ENCODE measurements at places on chromosomes 6 and 20. TPM values are rescaled to one million over a fixed set of nuclear protein-coding genes. Genes with fewer than 3 reads are reported as not detected.
A peak's percentile ranks its signal among the peaks of the same experiment; 100 is the strongest.

The PACRG gene
- polyA plus RNA-seq, result not detected

The HLA-DPA1 gene
- polyA plus RNA-seq, result not detected

The VGLL2 gene
- polyA plus RNA-seq, result not detected

The OR2B6 gene
- 0.18 TPM for polyA plus RNA-seq

The TMEM14C gene
- 152 TPM for polyA plus RNA-seq

The VSX1 gene
- 1.2 TPM for polyA plus RNA-seq

DNA sequence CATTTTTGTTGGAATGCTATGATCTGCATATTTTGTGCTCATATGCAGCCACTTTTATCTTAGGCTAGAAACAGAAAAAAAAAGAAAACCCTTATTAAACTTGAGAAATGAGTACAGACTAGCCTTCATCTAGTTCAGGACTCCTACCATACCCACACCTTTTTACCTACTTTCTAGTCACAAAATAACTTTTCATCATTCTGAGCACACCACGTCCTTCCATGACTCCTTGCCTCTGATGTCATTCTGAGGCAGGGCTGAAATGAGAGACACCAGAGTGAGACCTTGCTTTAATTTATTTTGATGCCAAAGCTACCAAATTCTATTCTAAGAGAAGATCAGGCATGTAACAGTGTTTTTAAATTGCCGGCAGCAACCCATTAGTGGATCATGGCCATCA lies 38.8 kb downstream of the SNX3 start:
- DNase-seq, result no peak

- no peak for DNase-seq
Measured at GRCh38 chr6:36697481-36697903, at the start of gene RAB44. RAB44 (plus strand) TSS chr6:36697826; CDS start chr6:36704236, 6,410 bp downstream.

DNA sequence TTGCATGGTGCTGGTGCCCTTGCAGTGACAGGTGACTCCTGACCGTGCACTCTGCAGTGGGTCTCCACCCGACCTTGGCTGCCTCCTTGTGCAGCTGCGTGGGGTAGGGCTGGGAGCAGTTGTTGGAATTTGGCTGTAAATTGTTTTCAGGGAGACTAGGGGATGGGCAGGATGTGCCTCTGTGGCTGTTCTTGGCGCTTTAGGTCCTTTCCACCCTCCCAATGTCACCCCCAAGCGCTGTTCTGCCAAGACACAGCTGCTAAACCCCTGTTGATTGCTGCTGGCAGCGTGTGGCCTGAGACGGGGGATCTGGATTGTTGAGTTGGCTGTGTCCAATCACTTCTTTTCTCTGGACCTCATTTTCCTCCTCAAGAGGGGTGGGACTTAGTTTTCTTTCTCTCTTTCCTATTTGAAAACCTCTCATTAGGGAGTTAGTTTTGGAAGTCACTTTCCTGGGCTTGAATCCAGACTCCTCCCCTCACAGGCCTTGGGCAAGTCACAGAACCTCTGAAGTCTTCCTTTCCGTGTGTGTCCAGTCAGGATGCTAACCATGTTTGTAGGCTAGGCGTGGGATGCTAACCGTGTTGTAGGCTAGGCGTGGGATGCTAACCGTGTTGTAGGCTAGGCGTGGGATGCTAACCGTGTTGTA lies 8.5 kb downstream of the IGF2R start:
- DNase-seq, result no peak

DNA sequence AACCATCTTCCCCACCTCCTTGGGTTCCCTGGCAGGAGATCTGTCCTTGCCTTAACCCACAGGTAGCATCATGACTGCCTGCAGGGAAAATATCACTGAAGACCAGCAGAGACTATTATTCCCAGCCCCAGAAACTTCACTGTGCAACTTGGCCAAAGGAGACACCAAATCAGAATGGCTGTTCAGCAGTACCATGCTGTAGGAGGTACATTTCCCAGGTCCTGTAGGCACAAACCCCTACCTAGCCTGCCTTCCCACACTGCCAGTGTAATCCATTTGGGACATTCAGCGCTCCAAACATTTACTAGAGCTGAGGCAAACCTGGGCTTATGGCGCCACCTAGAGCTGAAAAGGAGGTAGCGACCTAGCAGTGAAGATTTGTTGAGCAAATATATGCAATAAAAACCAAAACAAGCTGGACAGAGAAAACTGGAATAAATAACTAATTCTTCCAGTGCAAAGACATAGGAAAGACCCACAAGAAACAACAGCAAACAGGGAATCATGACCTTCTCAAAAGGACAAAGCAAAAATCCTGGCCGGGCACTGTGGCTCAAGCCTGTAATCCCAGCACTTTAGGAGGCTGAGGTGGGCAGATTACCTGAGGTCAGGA lies 60.3 kb downstream of the VTA1 start:
- DNase-seq, result peak; percentile 49

- peak; percentile 82 for DNase-seq
Measured at GRCh38 chr20:46562373-46563169, 12.1 kb upstream of the OCSTAMP start.

DNA sequence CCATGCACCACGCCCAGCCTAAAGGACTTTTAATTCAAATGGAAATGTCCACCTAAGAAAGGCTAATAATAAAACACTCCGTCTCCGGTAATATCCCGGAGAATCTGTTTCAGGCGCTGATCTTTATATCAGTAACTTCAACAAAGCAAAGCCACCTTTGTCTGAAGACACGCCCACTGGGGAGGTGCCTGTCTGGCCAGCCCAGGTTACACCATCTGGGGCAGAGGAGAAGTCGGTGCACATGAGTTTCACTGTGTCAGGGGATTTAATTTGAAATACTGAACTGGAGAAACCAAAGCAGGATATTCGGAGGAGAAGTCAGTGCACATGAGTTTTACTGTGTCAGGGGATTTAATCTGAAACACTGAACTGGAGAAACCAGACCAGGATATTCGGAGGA lies 9.4 kb downstream of the SERPINB6 start:
- no peak for DNase-seq

DNA sequence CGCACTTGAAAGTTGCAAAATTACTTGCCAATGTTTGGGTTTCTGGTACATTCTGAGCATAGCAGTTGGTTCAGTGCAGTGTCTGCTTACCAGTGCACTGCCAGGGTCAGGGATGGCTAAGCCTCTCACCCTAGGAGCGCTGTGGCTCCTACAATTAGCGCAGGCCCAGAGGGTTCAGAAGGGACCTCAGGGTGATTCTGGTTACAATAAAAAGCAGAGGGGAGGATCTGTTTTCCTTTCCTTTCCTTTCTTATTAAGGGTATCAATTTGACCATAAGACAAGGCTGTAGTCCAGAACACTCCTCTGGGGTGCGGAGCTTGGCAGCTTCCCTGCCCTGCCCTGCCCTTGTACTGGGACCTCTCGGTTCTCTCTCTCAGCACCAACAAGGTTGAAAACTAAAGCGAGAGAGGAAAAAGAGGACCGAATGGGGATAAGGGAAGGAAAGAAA lies 2.6 kb downstream of the MAFB start:
- DNase-seq, result no peak

DNA sequence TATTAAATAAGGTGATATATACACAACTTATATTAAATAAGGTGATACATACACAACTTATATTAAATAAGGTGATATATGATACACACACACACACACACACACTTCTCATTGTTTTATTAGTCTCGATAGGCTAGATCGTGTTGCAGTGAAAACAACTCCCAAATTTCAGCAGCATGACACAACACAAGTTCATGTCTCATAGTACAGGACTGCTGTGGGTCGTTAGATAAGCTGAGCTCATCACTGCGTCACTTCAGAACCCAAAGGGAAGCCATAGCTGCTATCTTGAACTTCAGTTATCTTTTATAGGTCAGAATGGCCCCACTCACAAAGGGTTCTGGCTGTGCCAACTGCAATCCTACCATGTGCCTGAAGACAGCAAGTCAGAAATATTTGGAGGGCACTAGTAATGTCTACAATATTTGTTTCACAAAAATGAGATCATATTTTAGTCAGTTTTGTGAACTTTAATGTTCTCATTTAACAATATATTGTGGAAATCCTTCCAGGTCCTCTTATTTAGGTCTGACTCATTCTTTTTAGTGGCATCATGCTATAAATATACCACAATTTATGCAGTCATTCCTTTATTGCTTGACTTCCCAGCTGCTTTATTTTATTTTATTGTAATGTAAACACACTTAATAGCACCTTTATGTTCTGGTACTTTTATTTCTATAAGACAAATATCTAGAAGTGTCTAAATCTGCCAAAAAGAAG lies 290.2 kb downstream of the PHACTR1 start:
- no peak for DNase-seq

- no peak for DNase-seq
Measured at GRCh38 chr6:23415819-23416427, 710.1 kb upstream of the NRSN1 start.

GRCh38 chr6:51025082-51025777 lies 206.6 kb downstream of the TFAP2B start:
- no peak for DNase-seq

DNA sequence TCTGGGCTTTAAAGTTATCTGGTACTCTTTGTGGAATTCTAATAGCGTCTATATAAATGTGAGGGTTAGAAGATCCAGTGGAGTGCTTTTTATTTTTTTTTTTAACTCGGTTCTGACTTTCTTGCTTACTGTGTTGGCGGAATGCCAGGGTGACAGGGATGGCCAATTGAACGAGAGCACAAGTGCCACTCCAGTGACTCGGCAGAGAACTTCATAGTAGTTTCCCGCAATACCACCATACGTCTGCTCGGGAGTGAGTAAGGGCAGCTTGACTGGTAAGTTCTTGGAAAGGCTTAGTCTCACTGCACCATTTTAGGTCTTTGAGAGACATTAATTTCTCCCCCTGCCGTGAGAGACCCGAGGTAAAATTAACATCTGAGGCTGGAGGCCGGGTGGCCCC lies 49.4 kb upstream of the TULP1 start:
- no peak for DNase-seq

DNA sequence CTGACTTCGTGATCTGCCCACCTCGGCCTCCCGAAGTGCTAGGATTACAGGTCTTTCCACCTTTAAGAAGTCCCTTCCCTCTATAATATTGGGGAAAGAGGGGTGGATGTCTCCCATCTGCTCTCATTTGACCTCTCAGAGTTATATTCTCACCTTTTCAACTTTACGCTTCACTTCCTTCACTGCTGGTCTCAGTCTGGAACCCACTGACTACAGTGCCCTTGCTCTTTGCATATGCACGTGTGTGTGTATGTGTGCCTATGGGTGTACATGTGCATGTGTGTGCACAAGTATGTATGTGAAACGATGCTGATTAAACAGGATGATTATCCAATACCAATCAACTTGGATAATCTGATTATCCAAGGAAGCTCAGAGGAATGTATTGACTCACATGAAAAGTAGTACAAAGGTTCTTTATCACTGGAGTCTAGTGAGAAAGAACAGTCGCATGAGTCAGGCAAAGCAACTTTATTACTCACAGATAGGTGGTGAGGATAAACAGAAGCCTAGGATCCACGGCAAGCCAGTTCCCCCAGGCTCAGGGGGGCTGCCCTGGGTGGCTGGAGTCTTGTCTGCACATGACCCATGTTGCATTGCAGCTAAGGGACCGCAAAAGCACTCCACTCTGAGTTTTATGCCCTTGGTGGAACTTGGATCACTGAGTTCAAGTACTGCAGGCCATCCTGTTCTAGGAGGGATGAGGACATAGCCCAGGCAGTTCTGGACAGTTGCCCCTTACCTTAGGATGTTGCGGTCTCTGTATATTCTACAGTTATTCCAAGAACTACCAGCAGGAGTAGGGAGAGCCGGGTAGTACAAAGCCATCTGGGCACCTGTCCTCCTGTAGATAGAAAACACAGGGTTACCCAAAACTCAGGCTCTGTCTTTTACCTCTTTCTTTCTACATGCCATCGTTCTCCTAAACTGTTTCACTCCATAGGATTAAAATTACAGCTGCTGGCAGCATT lies 50.9 kb downstream of the SNRNP48 start:
- peak; percentile 47 for DNase-seq

DNA sequence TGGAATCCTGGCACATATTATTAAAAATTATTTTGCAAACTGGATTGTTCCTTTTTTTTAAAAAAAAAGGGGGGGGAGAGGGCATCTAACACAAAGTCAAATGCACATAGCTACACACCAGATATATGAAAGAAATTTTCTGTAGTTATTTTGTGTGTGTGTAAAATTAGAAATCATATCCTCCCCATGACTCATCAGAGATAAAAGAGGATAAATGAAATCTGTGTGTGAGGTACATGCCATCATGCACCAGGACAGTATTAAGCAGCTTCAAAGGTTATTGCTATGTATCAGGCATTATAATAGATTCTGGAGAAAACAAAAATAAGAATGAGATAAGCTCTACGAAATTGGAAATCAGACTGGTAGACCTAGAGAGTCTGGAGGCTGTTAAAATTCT lies 5.2 kb downstream of the BTBD9 start:
- no peak for DNase-seq

DNA sequence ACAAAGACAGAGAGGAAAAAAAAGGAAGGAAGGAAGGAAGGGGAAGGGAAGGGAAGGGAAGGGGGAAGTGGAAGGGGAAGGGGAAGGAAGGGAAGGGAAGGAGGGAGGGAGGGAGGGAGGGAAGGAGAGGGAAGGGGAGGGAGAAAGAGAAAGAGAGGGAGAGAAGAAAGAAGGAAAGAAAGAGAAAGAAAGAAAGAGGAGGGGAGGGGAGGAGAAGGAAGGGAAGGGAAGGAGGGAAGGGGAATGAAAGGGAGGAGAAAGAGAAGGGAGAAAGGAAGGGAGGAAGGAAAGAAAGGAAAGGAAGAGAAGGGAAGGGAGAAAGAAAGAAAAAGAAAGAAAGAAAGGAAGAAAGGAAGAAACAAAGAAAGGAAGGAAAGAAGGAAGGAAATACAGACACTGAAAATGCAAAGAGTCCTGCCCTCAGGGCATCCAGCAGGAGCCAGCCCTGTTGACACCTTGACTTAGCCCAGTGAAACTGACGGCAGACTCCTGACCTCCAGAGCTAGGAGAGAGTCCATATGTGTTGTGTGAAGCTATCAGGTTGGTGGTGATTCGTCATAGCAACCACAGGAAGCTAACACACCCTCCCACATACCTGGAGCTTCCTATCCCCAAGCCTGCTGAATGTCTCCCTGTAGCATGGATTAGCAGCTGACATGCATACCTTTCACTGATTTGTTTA lies 58.7 kb upstream of the SULF2 start:
- no peak for DNase-seq

All from A549 (cell line).